ENCODE measurements at places on chromosomes 2 and 18.
A peak's percentile ranks its signal among the peaks of the same experiment; 100 is the strongest.

- DNase-seq, result no peak
Measured at GRCh38 chr2:168929031-168929430, 27.9 kb downstream of the G6PC2 start.

DNA sequence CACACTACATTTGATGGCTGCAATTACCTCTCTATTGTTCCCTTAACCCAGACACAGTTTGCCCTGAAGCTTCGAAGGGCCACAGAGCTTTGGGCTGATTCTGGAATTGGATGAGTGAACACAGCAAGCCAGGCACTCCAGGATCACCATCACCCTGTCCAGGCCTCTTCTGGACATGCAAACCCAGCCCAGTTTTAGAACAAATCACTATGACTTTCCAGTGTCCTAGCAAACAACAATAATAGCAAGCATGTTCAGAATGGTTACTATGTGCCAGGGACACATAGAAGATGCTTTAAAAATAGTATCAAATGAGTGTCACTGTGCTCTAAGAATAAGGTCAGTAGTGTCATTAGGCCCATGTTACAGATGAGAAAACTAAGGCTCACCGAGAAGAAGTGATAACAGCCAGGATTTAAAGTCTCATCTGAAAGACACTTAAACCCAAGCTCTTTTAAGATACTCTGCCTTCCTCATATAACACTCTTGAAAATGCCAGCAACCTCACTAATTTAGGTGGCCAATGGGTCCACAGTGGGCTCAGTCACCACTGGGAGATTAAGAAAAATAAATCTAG, 191.7 kb upstream of the STK17B start:
- DNase-seq, result no peak

DNA sequence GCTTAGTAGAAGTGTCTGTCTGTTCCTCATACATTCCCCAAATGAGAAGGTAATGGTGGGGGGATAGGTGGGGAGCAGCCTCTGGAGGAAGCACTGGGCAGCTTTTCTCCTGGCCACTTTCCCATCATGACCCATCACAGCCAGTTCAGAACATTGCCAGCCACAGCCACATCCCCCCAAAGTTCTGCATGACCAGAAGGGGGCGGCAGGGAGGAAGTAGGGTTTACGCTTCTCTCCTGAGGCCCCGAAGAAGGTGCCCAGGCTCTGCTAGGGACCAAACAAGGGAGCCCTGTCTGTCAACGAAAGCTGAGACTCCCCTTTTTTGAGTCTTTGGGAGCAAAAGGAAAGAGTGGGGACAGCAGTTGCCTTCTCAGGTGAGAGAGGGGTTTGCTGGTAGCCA, 7.7 kb downstream of the IGFBP5 start:
- DNase-seq, result no peak

- no peak for DNase-seq
Measured at GRCh38 chr2:124814968-124815745, 790.1 kb downstream of the CNTNAP5 start.

DNA sequence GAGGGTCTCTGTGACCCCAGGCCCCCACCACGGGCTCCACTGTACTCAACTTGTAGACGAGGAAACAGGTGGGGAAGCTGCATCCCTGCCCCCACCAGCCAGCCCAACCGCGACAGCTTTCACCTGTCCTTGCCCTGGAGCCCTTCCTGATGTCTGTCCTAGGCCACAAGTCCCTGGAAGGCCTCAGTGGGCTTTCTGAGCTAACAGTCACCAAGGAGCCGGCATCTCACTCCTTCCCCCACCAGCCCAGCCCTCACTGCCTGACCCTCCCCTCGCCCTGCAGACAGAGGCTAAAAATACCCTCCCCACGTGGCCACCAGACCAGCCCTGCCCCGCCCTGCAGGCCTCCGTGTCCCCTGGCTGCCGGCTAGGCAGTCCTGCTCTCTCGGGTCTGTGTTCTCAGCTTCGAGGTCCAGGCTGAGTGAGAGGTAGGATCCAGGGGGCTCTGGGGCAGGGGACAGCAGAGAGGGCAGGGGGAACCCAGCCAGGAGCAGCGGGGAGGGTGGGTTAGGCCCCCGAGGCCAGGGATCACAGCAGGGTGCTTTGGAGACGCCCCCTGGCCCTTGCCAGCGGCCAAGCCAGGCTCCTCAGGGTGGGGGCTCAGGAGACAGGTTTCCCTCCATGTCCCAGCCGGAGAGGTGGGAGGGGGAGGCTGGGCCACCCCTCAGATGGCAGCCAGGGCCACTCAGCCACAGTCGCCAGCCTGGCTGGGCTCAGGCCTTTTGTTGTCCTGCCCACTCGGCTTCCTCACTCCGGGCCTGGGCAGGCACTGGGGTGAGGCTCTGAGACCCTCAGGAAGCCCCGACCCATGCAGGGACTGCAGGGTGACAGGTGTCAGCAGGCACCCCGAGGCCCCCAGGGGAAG, at the start of gene KLHL30:
Gene KLHL30, plus strand, starts transcription at position 338 of the 865 bp plus-strand sequence. CDS start 2,087 bp downstream, outside the sequence.
- no peak for DNase-seq

- DNase-seq, result no peak
Measured at GRCh38 chr2:229348128-229348527, 77.0 kb upstream of the PID1 start.

DNA sequence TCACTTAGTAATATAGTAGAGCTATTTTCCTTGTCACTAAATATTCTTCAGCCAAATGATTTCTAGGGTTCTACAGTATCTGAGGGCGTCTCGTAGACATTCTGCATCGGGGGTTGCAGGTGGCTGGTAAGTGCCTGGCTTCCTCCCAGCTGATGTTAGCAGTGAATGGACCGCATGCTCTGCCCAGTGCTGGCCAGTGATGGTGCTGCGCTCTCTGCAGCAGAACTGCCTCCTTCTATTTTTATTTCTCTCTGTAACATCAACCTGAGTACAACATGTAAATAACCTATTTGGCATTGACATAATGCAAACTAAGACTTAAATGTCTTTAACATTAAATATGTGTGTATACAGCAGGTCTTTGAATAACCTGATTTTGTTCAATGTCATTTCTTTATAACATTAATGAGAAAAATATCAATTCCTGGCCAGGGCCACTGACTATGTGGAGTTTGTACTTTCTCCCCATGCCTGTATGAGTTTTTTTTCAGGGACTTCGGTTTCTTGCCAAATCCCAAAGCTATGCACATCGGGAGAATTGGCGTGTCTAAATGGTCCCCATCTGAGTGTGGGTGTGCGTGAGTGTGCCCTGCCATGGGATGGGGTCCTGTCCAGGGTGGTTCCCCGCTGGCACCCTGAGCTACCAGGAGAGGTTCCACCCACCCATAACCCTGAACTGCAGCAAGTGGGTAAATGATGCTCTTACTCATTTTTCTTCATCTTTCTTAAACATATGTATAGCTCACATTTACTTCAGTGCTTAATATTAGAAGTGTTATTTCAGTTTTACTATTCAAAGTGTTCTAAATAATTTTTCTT, 278.2 kb upstream of the EPAS1 start:
- no peak for DNase-seq

DNA sequence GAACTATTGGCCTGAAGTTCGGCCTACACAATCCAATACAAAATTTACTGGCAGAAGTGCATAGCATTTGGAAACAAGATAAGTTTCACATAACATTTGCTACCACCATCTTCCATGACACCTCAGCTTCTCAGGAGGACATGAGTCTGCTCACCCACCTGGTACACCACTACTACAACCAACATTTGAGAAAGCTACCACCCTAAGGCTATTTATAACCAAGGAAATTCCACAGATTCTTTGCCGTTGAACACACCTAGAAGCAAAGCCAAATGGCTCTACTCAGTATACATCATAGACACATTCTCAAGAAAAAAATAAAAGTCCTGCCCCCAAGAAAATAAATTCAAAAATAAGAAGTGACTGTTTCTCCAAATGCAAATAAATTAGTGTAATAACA, 145.3 kb downstream of the SPAG16 start:
- no peak for DNase-seq

DNA sequence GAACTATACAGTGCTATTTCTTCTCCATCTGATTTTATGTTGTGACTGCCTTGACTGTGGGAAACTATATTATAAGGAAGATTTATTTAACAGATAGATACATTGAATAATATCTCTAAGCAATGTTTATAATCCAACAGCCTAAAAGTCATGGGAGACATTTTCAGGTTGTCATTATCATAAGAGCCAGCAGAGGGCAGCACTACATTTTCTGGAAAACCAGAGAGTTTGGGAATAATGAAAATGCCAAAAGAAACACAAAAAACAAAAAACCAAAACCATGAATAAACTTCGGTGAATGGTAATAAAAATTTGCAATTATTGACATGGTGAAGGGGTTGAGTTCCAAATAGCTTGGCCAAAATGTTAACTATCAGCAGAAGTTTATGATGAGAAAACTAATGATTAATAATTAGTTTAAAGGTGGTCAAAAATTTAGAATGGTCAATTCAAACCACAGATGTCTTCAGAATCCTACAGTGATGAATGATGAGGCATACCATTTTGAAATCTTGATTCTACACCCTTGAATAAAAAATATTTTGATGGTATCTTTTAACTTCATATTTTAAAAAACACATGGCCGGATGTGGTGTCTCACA, 4.7 kb downstream of the EEF1B2 start:
- DNase-seq, result peak; percentile 2

DNA sequence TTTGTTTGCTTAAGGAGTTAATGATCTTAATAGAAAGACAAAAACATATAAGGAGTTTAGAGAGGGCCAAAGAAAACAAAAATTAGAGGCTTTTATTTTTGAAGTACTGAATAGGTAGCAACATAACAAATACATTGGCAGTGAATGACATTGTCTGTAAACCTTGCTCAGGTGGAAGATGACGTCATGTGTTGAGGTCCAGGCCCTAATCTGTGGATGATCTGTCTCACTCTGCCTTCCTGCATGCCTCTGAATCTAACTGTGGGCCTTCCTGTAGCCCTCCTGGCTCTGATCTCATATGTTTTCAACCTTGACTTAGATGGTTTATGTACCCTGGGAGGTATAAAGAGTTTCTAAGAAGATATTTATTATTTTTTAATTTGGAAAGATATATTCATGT, 58.1 kb upstream of the DYNAP start:
- no peak for DNase-seq

- no peak for DNase-seq
Measured at GRCh38 chr2:128466776-128467175, 148.1 kb upstream of the HS6ST1 start.

DNA sequence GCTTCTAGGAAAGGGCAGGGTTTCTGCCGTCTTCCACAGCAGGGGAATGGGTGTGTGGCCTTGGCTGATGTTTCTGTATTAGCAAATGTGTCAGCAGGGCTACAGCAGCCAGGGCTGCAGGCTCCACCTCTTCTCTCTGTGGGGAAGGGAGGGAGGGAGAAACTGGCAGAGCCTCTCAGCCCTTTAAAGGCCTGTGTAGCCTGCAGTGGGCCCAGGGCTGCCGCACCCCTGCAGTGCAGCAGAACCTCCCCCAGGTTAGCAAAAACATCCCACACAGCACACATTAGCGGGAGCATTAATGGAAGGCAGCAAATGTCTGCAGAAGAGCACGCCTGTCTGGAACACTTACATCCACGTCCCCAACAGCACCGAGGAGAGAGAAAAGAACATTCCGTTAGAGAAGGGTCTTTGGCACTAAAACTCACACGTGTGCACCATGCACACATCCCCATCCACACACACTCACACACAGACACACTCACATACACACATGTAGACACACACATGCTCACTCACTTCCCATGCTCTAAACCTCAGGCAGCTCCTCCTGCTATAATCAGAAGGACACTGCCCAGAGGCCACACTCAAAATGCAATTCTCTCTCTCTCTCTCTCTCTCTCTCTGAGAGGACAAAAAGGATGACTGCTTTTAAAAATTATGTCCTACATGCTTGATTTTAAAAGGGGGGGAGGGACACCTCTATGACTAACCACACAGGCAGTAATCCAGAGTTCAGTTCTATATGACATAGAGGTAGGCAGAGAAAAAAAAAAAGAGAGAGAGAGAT, 24.1 kb downstream of the MRPL35 start:
- no peak for DNase-seq

DNA sequence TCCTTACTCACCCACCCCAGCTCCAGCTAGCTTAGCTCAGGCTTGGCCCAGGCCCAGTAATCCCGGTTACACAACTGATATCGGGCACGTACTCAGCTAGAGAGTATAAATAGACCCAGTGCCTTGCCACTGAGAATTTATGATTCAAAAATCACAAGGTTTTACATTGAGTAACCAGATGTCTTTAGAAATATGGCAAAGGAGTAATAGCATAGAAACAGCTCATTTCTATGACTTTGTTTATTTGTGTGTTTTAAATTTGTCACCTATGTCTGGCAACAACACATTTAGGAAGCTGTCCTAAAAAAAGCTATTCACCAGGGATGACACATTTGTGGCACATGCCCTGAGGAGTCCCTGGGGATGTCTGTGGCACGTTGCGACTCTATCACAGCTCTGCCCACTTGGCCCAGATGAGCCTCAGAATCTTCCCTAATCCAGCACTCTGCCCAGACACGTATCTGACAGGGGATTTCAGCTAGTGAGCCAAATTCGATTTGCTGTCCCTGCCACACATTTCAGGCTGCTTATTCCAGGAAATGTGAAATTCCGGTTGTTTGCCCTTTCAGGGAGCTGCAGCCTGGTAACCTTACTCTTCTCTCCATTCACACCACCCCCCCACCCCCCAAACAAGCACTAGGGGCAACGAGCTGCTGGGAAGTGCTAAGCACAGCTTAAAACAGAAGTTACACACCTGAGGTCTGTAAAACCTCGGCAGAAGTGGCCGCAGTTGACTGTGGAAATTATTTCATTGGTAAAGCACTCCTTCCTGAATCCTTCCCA, 85.4 kb upstream of the ZCCHC2 start:
- DNase-seq, result no peak

DNA sequence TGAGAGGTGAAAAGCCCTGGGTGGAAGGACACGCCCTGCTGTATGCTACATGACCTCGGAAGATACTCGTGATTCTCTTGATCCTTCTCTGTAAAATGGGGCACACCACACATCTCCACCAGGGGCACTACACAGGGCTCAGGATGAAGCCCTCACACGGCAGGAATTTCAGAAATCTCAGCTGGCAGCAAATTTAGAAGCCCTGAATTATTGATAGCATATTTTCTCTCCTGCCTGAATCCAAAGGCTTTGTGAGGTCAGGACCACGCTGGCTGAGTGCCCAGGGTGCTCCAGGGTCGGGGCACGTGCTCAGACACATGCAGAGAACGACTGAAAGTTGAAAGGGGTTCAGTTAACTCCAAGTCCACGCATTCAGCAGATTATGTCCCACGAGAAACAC, 42.1 kb upstream of the GALR1 start:
- no peak for DNase-seq

DNA sequence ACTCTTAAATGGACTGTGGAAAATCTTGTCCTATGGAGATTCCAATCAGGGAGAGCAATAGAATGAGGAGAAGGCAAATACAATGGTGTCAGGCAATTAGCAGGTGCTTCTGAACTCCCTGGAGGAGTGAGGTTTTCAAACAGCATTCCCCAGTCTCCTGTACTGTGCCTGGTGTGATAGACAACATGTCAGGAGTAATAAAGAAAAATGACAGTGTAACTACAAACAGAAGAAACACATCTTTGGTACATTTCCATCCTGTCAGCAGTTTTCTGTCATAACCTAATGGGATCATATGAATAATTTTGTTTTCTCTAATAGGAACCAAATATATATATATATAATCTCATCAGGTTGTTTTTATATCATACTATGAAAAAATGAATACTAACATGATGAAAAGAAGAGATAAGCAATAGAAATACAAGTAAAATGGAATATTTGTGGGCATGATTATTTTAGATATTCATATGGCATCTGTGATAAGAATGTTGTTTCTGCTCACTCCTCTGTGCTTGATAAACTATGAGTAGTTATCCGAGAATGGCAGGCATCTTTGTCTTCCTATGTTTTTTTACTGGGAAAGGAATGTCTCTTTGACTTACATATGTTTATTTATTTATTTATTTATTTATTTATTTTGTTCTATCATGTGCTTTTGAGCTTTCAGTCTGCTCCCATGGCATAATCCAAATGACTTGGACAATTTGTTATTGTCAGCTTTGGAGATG, 441.7 kb downstream of the TXNL1 start:
- DNase-seq, result no peak

All from NCI-H774 (cell line).